Kidney capillary endothelial cell (primary cell): ENCODE measurements at places on chromosomes 13 and 19.

- DNase-seq: no peak
Measured at GRCh38 chr19:3057275-3057714, 5.0 kb downstream of the TLE5 start.

- no peak for DNase-seq
Measured at GRCh38 chr13:43379738-43380137, 356.4 kb downstream of the DNAJC15 start.

- DNase-seq: no peak
Measured at GRCh38 chr19:49932041-49932451, 2.7 kb upstream of the NUP62 start.

DNA sequence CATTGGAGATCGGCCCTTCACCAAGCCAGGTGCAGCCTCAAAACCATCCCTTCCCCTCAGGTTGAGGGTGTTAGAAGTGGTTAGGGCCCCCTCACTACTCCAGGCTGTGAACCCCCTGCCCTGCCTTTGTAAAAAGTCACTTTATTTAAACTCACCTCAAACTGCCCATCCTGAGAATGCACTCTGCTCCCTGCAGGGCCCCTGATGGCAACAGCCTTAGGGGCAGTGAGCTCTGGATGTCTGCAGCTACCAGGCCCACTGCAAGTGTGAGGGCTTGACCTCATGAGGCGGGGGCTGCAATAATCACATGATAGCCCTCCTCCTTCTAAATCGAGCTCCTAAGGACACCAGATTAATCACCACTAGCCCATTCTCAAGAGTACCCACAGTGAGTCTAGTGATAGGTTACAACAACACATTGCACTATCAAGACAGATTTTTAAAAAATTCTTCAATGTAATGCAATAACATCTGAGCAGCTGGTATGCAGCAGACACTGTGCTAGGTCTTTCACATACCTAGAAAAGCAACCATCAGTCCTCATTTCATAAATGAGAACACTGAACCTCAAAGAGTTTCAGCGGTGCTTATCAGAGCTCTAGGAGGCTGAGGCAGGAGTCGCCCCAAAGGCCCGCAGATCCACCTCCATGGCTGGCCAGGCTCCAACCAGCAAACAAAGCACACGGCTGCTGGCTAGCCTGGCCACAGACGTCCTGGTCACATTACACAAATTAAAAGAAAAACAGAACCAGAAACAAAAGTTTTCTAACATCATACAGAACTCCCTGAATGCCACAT lies 26.0 kb downstream of the SLC7A1 start:
- no peak for DNase-seq

DNA sequence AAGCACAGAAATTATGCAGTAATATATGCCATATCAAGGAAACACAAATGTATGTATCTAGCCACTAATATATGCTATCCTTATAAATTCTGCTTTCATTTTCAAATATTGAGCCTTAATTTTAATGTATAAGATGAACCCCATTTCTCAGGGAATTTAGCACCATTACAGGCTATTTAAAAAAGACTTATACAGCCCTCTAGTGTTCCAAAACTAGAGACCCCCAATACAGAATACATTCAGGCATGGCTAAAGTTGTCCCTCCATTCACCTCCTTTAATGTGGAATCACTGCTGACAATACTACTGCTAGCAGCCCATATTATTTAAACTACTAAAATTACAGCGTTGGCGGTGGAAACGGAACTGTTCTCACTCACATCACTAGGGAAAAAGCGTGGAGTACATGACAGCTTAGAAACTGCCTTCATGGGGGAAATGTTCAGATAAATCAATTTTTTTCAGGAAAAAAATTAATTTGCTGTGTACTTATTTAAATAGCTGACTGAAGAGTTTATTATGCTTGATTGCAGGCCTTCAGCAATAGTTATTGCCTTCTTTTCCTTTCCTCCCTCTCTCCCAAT lies 541.0 kb downstream of the PCDH9 start:
- DNase-seq: peak; percentile 4

DNA sequence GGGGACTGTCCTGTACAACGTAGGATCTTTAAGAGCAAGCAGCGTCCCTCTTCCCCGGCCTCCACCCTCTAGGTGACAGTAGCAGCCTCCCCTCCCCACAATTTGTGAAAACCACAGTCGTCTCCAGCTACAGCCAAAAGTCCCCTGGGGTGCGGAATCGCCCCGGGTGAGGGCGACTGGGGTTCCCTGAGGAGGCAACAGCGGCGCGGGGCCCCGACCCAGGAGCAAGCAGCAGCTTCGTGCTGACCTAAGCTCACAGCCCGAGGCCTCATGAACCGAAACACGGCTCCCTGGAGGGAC lies 322 bp downstream of the ZNF558 start:
- no peak for DNase-seq

DNA sequence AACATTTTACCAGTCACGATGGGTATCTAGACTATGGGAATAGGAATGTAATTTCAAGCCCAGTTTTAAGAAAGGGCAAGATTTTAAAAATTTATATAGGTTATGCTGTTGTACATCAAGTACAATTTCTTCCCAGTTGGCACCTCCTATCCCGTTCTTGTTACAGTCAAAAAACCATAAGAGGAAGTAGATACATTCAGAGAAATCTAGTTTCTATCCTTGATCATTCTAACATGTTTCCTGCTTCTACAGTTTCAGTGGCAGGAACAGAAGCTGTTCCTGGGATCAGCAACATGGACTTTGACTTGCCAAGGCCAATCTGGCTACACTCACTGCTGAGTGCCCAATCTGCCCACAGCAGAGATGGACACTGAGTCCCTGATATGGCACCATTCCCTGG lies 14.7 kb upstream of the FPR3 start:
- no peak for DNase-seq

DNA sequence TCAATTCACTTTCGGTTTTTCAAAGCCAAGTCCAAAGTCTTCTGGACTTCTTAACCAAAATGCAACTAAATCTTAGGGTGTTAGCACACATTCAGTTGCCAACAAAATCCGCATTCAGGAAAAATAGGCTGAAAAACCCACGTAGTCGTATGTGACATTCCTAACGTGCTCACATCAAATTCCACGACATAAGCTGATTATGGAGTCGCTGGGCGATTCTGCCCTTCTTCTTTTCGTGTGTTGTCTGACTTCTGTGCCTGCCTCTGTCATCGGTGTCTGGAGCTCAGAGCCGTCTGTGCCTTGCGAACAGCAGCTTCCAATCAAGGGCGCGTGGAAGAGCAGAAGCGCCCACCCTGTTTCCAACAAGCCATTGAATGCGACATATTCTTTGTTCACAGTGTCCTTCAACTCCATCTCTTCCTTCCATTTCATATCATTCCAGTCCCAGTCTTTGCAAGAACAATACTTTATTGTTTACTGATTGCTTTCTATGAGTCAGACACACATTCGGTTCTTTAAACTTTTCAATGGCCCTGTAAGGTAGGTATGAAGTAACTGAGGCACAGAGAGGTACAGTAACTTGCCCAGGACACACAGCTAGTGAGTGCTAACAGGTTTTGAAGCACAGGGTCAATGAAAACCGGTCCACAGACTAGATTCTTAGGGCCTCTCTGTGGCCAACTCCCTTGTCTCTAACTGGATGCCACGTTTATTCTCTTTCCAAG lies 8.2 kb upstream of the ZNF507 start:
- no peak for DNase-seq

GRCh38 chr13:75633285-75633684 lies 2.8 kb upstream of the LMO7 start:
- no peak for DNase-seq
